HT1080 (cell line): ENCODE measurements at places on chromosomes 12 and 14. TPM values are rescaled to one million over a fixed set of nuclear protein-coding genes. Genes with fewer than 3 reads are reported as not detected.
A peak's percentile ranks its signal among the peaks of the same experiment; 100 is the strongest.

The FKBP3 gene
- 55.8 and 91.9 TPM in 2 replicates for total RNA-seq

The C12orf60 gene
- total RNA-seq = 1.7 and 3.8 TPM in 2 replicates

GRCh38 chr14:84228702-84229101 lies 1301.2 kb upstream of the FLRT2 start:
- peak; percentile 65 for DNase-seq

The C12orf50 gene
- not detected in 2 replicates for total RNA-seq
